ENCODE measurements at places on chromosomes 4 and X.

DNA sequence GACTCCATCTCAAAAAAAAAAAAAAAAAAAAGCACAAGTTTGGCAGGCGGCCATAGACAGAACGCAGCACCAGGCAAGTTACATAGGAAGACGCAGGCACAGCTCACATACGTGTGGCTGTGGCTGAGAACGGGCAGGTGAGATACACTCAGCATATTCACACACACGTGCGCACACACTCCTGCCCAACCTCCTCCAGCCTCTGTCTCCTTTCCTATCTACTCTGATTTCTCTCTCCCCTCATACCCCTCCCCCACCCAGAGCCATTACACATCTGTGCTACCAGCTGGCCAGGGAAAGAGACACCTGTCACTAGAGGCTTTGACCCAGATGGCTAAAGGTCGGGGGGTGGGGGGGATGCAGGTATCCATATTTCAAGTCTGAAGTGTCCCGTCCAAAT lies 2.2 kb upstream of the SLC38A5 start:
- no peak for DNase-seq

- no peak for DNase-seq
Observed at GRCh38 chr4:185086053-185086452, 57.0 kb upstream of the SLC25A4 start.

DNA sequence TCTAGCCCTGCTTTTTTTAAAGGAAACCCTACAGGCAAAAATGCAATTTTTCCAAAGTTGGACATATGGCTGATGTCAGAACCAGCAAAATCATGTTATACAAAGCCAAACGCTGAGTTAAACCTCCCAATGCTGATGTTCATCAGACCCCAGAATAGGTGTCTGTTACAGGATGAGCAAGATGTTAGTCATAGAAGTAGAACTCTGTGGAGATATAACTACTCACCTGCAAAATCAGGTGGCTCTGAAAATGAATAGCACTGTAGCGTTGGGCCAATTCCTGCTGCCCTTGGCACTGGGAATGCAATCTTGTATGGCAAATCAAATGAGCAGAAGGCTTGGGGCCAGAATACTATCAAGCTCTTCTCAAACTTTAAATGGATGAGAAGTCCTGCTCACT lies 634.1 kb downstream of the RPA4 start:
- DNase-seq = no peak

DNA sequence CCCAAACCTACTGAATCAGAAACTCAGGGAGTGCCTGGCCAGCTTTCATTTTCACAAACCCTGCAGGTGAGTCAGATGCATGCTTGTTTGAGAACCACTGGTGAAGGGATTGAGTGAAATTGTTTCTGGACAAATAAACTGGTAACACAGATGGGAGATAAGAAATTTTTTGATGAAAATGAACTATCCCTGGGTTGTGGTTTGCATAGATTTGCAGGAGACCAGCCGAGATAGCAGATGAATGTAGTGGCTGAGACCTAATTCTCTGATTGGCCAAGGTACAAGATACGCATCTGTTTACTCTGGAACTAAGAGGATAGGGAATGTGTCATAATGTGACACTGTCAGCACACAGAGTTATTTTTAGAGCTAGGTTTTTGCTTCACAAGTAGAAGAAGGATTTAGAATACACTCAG lies 117.8 kb upstream of the NOCT start:
- DNase-seq = no peak

- DNase-seq = no peak
Observed at GRCh38 chr4:188854436-188854835, 715.2 kb downstream of the TRIML1 start.

DNA sequence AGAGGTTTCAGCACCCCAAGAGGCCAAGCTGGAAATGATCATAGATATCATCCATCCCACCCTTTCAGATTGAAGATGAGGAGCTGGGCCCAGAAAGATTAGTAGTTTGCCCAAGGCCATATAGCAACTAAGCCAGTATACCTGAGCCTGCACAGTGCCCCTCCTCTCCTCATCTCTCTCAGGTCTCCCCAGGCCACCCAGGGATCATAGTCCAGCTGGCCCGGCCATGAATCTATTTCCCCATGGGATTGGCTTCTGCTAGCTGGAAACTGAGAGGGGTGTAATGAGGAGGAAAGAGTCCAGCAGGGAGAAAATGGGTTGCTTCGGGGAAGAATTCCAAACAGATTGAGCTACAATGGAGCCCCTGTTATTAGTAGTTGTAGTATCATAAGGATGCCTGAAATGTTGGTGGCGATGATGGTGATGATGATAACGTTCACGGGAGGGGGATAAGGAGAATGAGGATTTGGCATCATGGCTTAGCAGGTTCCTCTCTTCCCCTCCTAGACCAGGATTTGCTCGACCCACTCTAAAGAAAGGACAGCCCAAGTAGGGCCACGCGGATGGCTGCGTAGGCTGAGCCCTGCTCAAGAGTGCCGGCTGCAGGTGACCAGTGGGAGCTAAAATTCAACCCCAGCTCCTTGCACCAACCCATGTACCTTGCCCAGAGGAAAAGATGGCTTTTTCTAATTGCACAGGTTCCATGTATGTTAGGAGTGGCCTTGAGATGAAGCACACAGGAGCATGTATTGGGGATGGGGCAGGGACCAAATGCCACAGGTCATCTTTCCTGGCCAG lies 117.8 kb upstream of the PJA1 start:
- DNase-seq = no peak

DNA sequence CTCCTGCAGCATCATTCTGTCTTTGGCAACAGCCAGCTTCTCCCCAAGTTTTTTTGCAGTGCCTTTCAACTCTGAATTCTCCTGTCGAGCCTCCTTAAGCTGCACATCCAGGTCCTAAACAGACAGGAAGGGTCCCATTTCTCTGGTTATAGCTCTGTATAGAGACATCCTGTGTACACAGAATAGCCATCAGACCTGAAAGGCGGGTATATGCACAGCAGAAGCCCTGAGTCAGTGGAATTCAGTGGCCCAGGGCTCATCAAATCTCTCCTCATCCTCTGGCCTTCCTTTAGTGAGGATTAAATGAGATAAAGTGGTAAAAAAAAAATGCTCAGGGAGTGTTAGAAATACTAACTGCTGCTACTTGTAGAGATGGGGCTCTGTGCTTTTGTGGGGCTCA lies 73.8 kb downstream of the FAM184B start:
- no peak for DNase-seq

DNA sequence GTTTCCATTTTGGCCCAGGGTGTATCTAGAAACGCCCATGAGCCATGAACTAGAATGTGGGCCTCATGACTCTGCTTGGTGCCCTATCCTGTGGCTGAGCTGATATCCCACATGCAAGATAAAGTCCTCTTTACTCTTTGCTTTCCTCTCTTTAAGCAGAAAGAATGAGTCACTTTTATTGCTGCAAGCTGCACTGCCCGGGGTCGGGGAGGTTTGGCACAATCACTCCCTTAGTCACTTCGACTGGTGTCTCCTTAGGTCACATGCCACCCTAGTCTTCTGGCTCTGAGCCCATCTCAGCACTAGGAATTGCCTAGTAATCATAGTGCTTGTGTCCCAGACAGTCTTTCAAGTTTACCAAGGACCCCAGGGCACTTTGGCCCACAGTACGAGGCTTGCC lies 75.1 kb upstream of the CXorf66 start:
- DNase-seq = no peak

DNA sequence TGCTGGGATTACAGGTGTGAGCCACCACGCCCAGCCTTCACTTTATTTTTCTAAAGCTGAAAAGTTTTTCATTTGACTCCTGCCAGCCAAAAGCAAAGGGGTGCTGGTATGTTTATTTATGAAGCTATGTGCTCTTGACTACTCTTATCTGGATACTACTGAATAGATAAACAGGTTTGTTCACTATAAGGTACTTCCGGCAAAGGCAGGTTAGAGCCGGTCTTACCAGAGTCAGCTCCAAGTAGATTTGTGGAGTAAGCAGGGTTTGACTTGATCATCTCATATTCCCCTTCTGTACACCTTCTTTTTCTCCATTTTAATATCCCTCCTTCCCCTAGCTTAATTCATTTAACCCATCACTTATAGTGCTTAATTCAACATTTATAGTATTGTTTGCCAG lies 175.4 kb upstream of the MBNL3 start:
- no peak for DNase-seq
